ENCODE measurements at places on chromosomes 5 and 9.

DNA sequence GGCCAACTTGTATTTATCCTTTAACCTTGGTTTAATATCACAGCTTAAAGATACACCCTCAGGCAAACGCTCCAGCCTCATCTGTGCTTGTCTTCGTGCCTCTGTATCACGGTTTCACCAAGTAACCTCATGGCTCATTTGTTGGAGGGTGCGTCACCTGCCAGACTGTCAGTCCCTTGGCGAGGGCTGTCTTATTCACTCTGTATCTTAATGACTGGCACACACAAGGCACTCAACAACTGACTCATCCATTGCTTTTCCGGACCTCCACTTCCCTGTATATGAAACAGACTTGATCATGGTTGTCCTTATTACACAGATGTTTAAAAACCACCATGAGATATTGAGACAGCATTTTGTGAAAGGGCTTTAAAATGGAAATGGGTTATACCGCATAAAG lies 28.0 kb downstream of the LCP2 start:
- peak; percentile 95 for DNase-seq

GRCh38 chr9:127803507-127804352 lies 1.0 kb downstream of the FPGS start:
- DNase-seq = no peak

GRCh38 chr9:93468763-93469456 lies 15.5 kb upstream of the FAM120AOS start:
- DNase-seq = peak; percentile 57

DNA sequence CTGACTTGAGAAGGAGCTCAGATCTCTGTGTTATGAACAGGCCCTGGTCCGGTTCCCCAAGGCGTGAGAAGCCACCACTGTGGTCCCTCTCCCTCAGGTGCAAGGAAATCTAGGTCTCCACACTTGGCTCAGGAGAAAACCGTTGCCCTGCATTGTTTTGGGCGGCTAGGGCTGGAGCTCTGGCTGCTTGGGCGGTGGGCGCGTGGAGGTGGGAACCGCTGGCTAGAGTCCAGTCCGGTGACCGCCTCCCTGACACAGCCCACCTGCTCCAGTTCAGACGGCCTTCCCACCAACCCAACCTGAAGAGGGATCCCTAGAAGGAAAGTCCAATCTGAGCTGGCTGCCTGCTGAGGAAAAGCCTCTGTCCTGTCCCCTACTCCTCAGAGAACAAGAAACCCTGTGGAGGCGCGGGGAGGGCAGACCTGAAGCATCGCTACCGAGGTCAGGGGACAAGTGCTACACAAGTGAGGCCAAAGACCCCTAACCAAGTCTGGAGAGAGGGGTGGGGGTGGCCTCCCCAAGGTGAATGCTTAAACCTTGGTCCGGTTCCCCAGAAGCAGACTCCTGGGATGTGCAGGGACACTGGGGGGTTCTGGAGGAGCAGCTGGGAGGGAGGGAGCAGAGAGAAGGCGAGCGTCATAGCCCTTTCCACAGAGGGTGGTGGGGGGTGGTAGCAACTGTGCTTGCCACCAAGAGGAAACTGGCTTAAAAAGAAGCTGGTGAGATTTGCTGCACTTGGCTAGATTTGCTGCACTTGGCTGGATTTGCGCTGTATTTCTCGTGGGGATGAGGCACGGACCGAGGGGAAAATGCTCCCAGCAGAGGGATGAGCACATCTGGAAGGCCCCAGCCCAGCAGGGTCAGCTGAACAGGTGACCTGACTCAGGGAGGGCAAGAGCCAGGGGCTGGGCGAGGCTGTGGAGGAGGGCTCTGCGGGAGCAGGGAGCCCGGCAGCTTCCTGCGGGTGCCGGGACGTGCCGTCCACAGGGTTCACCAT lies 65.2 kb downstream of the RAPGEF1 start:
- no peak for DNase-seq

- DNase-seq = no peak
These were observed 143.3 kb downstream of the FGF10 start for GRCh38 chr5:44245935-44246334.

GRCh38 chr5:172274951-172275753 lies 8.4 kb downstream of the UBTD2 start:
- DNase-seq = no peak

GRCh38 chr9:111873901-111874300 lies 22.7 kb upstream of the UGCG start:
- peak; percentile 6 for DNase-seq

DNA sequence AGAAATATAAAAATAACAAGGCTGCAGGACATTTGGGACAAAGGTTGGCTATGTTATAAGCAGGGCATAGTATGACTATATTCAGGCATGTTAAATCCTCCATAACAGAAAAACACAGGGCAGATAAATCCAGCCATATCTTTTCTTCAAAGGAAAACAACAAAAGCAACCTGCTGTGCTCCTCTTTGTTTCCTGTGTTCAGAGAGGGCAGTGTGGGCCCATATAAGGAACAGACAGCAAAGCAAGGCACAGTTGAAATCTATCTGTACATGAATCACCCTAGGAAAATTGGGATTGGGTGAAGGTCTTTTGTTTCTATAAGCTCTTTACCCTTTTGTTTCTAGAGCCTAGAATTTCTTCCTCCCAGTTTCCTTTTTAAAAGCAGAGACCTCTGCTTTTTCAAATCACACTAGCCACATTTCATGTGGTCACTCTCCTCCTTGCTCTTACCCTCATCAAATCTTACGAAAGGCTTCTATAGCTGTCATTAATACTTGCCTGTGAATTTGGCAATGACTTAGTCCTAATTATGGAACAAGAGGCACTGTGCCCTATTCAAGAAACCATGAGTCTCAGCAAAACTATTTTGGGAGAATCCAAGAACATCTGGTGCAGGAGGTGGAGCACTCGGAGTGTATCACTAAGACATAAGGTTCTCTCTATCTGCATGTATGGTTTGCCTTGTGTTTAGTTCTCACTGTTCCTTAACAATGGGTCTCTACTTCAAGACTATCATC lies 1.8 kb downstream of the GZMA start:
- DNase-seq = no peak

DNA sequence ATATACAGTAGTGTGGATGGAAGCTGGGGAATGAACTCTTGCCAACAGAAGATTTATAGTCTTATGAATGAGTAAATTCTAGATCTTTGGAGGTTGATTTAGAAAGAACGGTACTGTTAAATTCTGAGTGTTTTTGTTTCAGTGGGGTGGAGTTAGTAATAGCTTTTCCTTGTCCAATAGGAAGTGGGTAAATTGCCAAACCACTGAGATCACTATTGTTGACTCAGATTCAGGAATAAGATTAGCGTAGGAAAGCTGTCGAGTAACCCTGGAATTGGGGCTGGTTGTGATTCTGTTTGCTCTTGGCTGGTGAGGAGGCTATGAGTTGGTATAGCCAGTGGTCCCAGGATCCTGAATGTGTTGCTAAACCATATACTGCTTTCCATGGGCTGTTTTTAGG lies 155.6 kb downstream of the ARHGAP26 start:
- DNase-seq = peak; percentile 44

DNA sequence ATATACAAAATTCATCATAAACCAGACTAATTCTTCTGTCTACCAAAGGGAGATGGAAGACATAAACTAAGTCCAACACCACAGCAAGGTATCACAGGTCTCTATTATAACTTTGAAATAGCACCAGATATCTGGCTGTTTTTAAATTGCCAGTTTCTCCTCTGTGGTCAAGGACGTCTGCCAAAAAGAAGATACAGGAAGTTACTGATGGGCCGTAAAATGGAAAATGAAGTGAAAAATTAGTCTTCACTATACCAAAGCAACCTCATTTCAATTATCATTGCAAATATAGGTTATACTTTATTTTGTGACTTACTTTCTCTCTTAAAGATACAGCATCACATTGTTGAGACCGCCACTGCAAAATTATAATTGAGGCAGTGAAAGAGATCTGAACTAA lies 225.5 kb downstream of the NDUFS4 start:
- DNase-seq = no peak

DNA sequence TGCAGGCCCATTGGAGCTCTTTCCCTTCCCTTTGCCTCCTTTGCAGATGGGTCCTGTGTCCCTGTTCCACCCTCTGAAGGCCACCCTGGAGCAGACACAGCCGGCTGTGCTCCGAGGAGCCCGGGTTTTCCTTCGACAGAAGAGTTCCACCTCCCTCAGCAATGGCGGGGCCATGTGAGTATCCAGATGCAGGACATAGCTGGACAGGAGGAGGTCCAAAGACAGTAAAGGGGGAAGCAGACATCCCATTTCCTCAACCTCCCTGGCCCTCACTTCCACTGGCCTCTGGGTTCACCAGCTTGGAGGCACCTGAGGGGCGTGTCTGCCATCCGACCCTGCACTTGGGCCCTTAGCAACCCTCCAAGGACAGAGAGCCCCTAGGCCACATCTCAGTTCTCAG lies 237.9 kb downstream of the CACNA1B start:
- DNase-seq = no peak

DNA sequence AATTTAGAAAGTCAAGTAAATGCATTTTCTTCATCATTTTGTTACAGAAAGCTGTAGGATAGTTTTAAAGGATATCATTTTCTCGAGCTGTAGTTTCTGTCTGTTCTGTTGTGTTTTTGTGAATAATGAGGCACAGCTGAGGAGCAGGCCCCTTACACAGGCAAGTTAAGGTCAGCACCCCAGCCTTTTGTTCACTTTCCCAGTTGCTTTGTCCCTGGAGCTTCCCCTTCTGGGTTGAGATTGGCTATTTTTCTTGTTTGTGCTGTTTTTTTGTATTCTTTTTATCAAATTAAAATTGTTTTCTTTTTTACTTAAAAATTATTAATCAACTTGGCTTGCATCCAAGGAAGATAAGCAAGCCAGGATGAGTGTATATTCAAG lies 213.8 kb upstream of the ACTBL2 start:
- DNase-seq = no peak

- DNase-seq = no peak
These were observed 1425.3 kb upstream of the CDH9 start for GRCh38 chr5:28463728-28464127.

DNA sequence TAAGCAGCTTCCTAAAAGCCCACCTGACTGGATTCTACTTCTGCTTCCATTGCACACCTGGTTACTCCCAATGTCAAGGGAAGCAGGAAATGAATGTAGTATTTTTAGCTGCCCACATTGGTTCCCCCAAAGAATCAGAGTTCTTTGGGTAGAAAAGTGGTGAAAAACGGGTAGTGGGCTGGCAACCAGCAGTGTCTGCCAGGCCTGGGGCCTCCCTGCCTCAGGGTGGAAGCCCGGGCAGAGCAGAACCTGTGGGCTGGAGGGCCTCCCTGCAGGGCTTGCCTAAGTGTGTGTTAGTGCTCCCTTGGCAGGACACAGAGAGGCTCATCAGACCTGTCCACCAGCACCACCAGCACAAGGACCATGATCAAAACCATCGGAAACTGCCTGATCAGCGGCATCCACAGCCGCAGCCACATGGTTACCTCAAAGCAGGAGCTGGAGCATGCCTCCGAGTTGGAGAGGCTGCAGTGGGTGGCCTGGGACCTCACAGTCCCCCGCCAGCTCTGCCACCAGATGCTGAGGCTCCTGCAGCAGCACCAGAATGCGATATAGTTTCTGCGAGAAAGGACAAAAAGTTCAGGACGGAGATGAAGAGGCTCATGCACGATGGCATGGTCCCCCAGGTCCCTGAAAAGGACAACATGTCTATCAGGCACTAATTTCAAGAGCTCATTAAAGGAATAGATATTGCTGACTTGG lies 72.2 kb downstream of the PTPDC1 start:
- DNase-seq = no peak

GRCh38 chr9:24793787-24794186 lies 248.1 kb upstream of the IZUMO3 start:
- no peak for DNase-seq

- DNase-seq = peak; percentile 74
These were observed 75.7 kb upstream of the GLIS3 start for GRCh38 chr9:4375424-4376200.

GRCh38 chr9:96344458-96345180 lies 38.9 kb downstream of the SLC35D2 start:
- DNase-seq = peak; percentile 96

- DNase-seq = no peak
These were observed 366.5 kb downstream of the SLCO4C1 start for GRCh38 chr5:101929628-101930027.

- no peak for DNase-seq
These were observed 6.8 kb downstream of the OBP2A start for GRCh38 chr9:135552698-135553171.

DNA sequence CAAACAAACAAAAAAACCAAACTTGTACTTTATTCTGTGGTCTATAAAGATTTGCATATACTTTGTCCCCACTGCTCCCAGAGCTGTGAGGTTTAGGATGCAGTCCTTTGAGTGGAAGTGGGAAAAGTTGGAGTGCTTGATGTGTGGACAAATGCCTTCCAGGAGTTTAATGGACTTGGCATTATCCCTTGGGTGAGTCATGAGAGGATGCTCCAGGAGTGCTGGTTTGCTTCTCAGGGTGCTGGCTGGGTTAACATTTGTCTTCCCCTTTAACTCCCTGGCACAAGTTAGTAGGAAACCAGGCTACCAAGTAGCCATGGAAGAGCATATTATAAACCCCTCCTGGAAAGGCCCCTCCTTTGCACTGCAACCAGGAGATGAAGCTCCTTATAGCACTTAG lies 417.4 kb upstream of the RIOK2 start:
- DNase-seq = peak; percentile 5

Measured in lung microvascular endothelial cell (primary cell).